ENCODE measurements at places on chromosomes 16 and 17.

DNA sequence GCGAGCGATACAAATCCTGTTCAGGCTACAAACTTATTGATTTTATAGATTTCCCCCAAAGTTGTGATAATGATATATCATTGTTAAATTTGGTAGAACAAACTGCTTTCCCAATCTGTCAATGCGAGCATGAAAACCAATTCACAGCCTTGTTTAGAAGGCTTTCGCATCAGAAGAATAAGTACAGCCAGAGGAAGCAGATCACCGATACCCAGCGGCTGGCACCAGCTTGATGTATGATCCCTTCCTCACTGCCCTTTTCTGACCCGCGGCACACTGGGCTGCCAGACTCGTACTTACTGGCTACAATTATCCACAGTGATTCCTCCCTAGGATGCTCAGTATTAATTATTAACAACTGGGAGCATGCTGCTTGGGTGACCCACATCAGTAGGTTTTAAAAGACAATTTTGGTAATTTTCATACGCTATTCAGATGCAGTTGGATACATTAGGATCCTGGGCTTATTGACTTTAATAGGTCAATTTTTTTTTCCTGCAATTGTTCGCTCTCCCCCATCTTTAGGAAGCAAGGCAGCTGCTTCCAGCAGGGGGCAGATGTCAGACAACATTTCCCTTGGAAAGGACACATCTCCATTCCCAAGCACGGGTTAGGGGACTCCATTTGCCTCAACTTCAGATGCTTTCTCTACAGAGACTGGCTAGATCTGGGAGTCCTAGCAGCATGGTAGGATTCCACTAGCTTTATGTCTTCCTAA, 582.7 kb upstream of the PSMD7 start:
- no peak for DNase-seq

GRCh38 chr16:35752012-35752772, 2292.8 kb downstream of the TP53TG3F start:
- DNase-seq: no peak

DNA sequence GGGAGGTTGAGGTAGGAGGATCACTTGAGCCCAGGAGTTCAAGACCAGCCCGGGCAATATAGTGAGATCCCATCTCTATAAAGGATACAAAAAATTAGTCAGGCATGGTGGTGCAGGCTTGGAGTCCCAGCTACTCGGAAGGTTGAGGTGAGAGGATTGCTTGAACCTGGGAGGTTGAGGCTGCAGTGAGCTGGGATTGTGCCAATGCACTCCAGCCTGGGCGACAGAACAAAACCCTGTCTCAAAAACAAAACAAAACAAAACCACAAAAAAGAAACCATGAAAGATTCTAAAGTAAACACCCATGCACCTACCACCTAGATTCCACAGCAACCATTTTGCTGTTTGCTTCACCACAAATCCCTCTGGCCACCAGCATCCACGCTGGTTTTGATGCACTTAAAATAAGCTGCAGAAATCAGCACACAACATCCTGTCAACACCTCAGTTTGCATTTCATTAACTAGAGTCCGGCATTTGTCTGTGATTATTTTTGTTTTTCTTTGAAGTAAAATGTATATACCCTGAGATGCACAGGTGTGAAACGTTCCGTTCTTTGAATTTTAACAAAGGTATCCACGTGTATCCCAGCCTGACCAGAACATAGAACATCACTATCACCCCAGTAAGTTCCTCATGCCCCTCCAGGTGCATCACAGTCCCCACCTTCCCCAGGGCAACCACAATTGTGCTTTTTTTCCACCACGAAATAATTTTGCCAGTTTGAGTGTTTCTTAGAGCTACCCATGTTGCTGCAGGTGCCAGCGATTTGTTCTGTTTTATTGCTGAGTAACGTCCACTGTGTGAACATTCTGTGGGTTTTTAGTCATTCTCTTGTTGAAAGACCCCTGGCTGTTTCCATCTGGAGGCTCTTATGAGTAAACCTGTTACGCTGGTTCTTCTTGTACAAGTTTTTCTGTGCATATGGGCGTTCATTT, 191.5 kb downstream of the SEC14L1 start:
- DNase-seq: peak; percentile 41

DNA sequence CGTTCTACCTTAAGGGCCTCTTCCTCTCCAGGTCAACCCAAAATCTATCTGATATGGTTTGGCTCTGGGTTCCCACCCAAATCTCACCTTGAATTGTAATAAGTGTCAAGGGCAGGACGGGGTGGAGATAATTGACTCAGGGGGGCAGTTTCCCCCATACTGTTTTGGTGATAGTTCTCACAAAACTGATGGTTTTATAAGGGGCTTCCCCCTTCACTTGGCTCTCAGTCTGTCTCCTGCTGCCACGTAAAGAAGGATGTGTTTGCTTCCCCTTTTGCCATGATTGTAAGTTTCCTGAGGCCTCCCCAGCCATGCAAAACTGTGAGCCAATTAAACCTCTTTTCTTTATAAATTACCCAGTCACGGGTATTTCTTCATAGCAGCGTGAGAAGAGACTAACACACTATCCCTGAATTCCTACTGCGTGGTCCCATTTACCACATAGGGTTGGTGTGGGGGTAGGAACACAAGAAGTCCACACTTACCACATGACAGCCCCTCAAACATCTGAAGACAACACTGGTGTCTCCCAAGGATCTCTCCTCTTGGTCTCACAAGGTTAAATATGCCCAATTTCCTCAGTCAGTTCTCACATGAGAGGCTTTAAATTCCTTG, 8.2 kb downstream of the COTL1 start:
- no peak for DNase-seq

DNA sequence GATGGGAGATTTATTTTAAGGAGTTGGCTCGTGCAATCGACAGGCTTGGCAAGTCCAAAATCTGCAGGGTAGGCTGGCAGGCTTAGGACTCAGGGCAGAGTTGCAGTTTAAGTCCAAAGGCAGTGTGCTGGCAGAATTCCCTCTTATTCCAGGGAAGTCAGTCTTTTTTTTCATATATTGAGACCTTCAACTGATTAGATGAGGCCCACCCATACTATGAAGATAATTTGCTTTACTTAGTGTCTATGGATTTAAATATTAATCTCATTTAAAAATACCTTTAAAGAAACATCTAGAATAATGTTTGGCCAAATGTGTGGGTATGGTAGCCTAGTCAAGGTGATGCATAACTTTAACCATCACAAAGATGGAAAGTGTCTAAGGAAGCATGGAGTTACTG, 99.8 kb downstream of the CNTNAP4 start:
- DNase-seq: no peak

- DNase-seq: peak; percentile 22
Observed at GRCh38 chr16:57239107-57239506, 6.0 kb upstream of the ARL2BP start.
